Right ventricle myocardium superior (tissue), 1 donor: ENCODE measurements at places on chromosomes 13 and 19.
A peak's percentile ranks its signal among the peaks of the same experiment; 100 is the strongest.

- no peak for DNase-seq
Observed at GRCh38 chr19:19966862-19967261, 66.1 kb downstream of the ZNF93 start.

- no peak for DNase-seq
Observed at GRCh38 chr13:103130146-103130545, 63.9 kb upstream of the SLC10A2 start.

GRCh38 chr13:34826432-34826831 lies 115.6 kb upstream of the NBEA start:
- DNase-seq = no peak

DNA sequence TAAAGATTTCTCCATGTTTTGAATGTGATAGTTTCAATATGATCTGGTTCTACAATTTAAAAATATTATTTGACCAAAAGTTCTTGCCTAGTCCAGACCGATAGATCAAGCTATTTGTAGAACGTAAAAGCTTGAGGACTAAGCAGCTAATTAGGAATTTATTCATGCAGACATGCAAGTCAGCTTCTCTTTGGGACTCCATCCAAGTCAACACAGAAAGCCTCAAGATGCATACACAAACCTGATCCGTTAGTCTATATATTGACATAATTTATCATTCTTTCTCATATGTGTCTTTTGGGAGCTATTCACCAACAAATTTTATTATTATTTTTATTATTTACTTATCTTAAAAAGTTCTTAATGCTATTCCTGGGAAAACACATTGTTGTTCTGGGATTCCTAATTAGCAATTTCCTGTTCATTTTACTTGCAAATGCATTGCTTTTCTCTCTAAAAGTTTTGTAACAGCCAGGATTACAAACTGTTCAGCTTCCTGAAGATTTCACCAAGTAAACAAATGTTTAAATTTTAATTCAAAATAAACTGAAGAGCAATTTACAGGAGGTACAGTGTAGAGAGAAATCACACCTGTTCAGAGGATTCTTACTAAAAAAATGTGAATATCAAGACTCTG lies 375.3 kb downstream of the GPC5 start:
- DNase-seq = no peak

DNA sequence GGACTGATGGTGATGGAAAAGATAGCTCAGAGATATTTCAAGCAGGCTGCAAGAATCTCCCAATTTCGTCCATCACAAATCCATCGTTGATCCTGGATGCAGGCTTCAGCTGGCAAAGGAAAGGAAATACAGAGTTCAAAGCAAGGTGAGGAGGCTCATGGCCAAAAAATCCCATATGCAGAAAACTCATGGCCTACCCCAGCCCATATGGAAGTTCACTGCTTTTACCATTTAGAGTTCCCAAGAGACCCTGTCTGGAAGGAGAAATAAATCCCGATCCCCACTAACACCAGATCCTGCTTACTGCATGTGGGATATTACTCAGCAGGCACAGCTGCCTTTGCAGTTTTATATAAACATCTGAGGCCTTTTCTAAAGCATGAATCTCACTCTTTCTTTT lies 412.9 kb upstream of the SPRY2 start:
- DNase-seq = no peak

- peak; percentile 39 for DNase-seq
Observed at GRCh38 chr13:114024603-114025404, 50.9 kb upstream of the C13orf46 start.

GRCh38 chr13:68984688-68985319 lies 1122.8 kb upstream of the ATXN8OS start:
- DNase-seq = peak; percentile 16

- DNase-seq = no peak
Observed at GRCh38 chr13:26017196-26017921, 34.5 kb downstream of the SHISA2 start.

DNA sequence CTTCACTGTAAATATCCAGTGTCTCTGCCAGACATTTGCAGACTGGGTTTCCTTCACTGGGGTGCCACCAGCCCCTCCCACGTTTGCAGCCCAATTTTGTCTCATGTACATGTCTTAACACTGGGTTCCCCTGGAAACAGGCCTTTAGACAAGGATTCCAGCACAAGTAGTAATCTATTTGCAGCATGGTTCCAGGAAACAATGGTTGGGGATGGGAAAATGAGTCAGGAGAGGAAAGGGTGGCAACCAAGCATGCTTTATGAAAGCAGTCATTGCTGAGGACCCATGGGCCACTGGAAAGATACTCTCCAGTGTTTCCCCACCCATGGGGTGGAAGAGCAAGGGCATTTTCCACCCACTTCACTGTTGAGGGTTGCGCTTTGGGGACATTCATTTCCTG lies 53.6 kb upstream of the FARP1 start:
- no peak for DNase-seq

GRCh38 chr19:1945899-1946298 lies 4.9 kb downstream of the CSNK1G2 start:
- DNase-seq = peak; percentile 58

DNA sequence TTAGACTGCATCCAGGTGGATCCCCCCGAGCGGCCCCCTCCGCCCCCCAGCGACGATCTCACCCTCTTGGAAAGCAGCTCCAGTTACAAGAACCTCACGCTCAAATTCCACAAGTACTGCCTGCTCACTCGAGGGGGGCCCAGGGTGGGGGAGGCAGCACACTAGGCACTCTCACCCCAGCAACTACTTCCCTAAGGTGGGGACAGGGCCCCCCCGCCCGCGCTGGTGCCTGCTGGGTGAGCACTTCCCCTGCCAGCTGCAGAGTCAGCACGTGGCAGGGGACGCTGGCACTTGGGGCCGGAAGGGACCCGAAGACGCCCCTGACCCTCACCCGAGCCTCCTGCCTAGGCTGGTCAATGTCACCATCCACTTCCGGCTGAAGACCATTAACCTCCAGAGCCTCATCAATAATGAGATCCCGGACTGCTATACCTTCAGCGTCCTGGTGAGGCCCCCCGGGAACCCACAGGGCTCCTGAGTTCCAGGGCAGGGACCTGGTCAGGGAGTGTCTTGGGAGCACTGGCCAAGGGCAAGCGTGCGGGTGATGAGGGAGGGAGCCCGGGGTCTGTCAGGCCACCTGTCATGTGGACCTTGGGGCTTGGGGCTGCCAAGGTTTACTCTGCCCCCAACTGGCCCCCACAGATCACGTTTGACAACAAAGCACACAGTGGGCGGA lies 5.2 kb downstream of the MCOLN1 start:
- DNase-seq = peak; percentile 79

GRCh38 chr19:41030651-41031050 lies 39.6 kb downstream of the CYP2B6 start:
- DNase-seq = no peak

GRCh38 chr13:49545661-49546060 lies 39.7 kb downstream of the RCBTB1 start:
- no peak for DNase-seq

GRCh38 chr13:91768746-91769145 lies 370.3 kb downstream of the GPC5 start:
- no peak for DNase-seq

- no peak for DNase-seq
Observed at GRCh38 chr13:113902986-113903775, 39.3 kb upstream of the GAS6 start.

DNA sequence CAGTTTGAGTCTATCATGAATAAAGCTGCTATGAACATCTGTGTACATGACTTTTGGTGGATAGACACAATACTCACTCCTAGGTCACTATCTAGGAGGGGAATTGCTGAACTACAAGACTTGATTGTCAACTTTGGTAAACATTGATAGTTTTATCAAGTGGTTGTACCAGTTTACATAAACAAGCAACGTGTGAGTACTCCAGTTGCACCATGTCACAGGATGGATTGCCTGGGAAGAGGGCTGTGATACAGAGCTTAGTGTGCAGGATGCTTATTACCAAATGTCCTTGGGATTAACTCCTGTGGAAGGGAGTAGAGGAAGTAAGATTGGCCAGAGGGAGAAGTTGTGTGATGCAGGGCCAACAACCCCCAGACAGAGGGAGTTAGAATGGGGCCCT lies 37.7 kb downstream of the RAP2A start:
- no peak for DNase-seq

GRCh38 chr19:47445937-47446402 lies 25.7 kb downstream of the SLC8A2 start:
- DNase-seq = peak; percentile 56

DNA sequence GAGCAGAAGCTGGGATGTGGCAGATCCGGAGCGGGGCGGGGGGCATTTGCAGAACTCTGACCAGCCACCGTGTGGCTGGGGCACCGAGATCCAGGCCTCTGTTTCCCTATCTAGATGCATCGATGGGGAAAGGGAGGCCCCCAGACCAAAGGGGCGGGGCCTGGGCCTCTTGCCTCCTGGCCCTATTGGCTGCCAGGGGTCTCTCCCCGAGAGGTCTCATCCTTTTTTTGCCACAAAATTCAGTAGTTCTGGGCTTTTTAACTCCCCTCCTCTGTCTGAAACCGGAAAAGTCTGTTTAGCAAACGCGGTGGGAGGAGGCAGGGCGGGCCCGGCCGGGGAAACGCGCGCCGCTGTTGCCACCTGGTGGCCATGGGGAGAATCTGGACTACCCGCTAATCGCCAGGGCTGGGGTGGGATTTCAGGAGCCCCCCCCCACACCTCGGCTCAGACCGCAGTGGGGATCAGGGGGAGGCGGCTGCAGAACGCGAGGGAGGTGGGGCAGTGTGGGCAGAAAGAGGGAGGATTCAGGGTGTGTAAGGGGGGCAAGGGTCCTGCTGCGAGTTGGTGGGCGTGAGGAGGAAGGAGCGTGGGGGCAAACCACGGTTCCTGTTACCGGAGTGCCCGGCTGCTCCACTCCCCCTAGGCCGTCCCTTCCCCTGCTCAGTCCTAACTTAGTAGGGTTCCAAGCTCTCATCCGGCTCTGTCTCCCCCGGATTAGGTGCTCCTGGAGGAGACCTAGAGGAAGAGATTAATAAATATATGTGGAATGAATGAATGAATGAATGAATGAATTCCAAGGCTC lies 28.3 kb downstream of the IL12RB1 start:
- peak; percentile 87 for DNase-seq

DNA sequence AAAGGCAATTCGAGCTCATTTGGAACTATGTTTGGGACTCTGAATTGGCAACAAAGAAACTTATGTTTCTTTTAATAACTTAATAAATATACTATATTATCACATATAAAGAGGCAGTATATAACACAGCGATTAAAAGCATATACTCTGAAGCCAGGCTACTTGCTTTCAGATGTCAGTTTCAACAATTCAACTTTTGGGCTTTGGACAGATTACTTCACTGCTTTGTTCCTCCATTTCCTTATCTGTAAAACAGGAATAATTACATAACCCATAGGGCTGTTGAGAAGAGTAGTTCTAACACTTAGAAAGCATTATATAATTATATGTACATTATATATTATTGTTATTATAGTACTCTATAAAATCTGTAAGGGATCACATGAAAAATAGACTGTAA lies 107.2 kb downstream of the EDNRB start:
- DNase-seq = no peak

GRCh38 chr19:33284146-33284643 lies 18.1 kb downstream of the CEBPA start:
- no peak for DNase-seq

DNA sequence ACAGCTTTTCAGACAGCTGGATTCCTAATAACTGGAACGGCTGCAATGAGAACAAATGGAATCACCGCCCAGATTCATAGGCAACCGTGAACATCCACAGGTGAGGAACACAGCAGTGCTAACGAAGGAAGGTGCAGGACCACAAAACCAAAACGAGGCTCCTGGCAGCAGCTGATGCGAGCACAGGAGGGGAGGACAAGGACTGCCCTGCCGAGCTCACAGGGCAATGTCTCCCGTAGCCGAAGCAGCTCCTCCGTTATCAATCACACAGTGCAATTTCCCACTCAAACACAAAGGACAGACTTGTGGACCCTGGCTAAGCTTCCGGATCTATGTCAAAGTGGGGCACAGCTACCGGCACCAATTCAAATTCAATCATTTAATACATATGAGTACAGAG lies 70.6 kb downstream of the STK24 start:
- no peak for DNase-seq

- DNase-seq = peak; percentile 47
Observed at GRCh38 chr13:29438769-29439168, 156.7 kb downstream of the SLC7A1 start.

GRCh38 chr13:48446464-48446863 lies 33.6 kb upstream of the LPAR6 start:
- no peak for DNase-seq

DNA sequence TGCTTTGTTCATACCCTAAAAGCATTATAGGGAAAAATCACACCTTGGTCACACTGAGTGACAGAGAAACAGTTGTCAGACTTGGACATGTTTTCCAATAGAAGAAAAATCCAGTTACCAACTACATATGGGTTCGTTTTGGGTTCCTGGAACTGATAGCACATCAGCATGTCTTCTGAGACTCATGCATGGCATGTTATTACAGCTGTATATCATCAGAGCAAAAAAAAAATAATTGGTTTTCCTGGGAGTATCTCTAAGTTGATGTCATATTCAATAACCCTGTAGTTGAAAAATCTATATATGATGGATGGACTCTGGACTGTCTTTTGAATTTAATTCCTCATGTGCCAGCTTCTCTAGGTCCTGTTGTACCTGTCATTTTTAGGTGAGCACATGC lies 211.6 kb downstream of the DNAJC15 start:
- DNase-seq = no peak

GRCh38 chr13:74575729-74576125 lies 441.5 kb upstream of the KLF12 start:
- DNase-seq = peak; percentile 91

- no peak for DNase-seq
Observed at GRCh38 chr19:28446511-28446910, 766.4 kb downstream of the UQCRFS1 start.

DNA sequence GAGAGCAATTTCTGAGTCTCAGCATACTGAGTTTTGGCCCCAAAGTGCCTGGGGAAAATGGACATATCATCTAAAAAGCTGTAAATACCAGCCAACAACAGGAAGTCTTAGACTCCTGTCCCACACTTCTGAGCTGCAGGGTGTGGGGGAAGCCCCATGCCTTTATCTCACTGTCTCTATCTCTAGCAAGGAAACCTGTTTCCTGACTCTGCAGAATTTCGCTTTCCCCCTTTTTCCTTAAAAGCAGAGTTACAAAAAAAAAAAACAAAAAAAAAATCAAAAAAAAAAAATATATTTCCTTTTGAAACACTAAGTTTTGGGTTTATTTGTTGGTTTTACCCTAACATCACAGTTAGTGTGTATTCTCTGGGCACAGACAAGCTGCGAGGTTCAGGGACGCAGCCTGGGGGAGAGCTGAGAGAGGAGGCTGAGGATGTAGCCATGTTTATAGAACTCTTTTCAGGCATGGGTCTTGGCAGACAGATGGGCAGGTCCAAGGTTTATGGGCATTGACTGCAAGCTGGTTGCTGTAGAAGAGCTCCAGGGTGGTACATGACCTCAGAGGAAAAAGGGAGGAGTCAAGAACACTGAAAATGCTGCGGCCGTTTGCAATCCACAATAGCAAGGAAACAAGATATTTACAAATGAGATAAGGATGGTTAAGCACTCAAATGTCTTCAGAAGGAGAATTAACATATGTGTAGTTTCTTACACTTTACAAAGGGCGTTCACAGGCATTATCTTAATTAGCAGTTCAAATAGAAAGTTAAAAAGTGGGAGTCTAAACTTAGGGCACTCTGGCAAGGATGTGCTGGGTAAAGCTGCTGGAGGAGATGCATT lies 4.9 kb downstream of the MBNL2 start:
- no peak for DNase-seq
